Kidney (tissue), 22 donors: ENCODE measurements at places on chromosomes 11 and 22. TPM values are rescaled to one million over a fixed set of nuclear protein-coding genes. Genes with fewer than 3 reads are reported as not detected.

The INPPL1 gene
- polyA plus RNA-seq: 39.9 TPM

DNA sequence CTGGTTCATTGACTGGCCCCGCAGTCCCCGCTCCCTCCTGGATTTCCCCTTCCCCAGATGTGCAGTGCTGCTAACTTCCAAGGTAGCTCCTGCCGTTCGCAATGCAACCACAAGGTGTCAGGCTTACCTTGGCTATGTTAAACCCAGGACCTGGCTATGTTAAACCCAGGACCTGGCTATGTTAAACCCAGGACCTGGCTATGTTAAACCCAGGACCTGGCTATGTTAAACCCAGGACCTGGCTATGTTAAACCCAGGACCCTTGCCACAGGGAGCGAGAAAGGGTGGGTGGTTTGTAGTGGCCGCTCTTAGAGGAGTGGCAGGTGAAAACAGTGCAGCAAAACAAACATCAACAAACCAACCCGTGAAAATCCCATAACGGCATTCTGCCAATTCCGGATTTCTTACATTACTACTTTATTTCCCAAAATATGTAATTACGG is 2.9 kb upstream of the ADAMTS8 start:
- DNase-seq: peak; percentile 85
- peaks cover 20% of the 10 kb centered on the region for H3K27me3 ChIP-seq
- peaks cover 8% of the 10 kb centered on the region for H3K4me1 ChIP-seq
- H3K27ac ChIP-seq: no peak overlapping the region
- H3K4me3 ChIP-seq: no peak overlapping the region

DNA sequence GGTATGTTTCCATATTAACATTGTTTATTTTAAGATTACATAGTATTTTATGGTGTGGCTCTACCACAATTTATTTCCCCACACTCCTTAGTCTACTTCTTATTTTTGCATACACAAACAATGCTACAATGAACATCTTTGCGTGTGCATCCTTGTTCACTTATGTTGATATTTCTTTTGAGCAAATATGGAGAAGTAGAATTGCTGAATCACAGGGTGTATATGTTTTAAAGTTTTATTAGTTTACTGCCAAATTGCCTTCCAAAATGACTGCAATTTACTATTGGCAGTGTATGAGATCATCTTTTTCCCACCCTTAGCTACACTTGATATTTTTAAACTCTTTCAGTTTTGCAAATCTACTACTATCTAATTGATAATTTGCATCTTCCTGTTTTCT is 38.7 kb upstream of the FAR1 start:
- no peaks in the 10 kb centered on the region for H3K4me1 ChIP-seq
- H3K27ac ChIP-seq: no peak overlapping the region
- H3K4me3 ChIP-seq: no peak overlapping the region
- DNase-seq: no peak
- H3K27me3 ChIP-seq: no peaks in the 10 kb centered on the region
- H3K36me3 ChIP-seq: no peaks in the 10 kb centered on the region

DNA sequence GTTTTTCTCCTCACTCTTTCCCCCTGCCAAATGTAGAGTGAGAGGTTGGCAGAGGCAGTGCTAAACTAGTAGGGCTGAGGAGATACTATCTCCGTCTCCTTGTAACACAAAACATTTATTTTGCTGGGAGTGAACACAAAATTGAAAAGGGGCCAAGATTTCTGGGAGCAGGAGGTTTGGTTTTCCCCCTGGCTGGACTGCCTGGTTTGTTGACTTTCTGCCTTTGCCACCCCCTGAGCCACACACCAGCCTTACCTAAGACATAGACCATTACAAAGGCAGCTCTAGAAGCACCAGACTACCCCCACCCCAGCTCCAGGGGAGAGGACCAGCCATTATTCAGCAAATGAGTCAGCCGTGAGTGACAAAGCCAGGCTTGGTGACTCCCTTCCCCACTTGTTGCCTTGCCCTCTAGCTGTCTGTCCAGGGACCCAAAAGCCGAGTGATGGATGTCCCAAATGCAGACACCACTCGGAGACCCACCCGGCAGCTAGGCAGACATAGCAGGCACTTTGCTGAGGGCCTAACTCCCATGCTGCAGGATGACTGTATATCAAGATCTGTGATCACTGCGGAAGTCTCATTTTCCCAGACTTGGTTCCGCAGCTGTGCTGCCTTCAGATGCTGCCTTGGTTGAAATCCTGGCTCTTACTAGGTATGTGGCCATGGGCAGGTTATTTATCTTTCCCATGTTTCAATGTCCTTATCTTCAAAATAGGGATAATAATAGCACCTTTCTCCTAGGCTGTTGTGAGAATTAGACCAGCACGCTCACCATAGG is 17.7 kb upstream of the CDON start:
- peaks cover 6% of the 10 kb centered on the region for H3K4me1 ChIP-seq
- H3K27me3 ChIP-seq: no peaks in the 10 kb centered on the region
- no peaks in the 10 kb centered on the region for H3K36me3 ChIP-seq
- H3K27ac ChIP-seq: no peak overlapping the region
- peak; percentile 49 for DNase-seq

The NCR3LG1 gene
- 0.71 TPM for polyA plus RNA-seq

- H3K36me3 ChIP-seq: no peaks in the 10 kb centered on the region
- peak; percentile 94 for DNase-seq
- peaks cover 4% of the 10 kb centered on the region for H3K4me1 ChIP-seq
- H3K27me3 ChIP-seq: no peaks in the 10 kb centered on the region
- peak overlapping the region; percentile 79 for H3K27ac ChIP-seq
- H3K4me3 ChIP-seq: peak overlapping the region; percentile 63
These were observed 38.6 kb downstream of the ETS1 start for GRCh38 chr11:128548649-128549255.

- DNase-seq: no peak
- no peak overlapping the region for H3K27ac ChIP-seq
- no peaks in the 10 kb centered on the region for H3K27me3 ChIP-seq
- no peak overlapping the region for H3K4me3 ChIP-seq
- H3K36me3 ChIP-seq: no peaks in the 10 kb centered on the region
These were observed 19.4 kb upstream of the PHOX2A start for GRCh38 chr11:72263361-72263760.
